Stimulated activated CD8-positive, alpha-beta memory T cell treated with anti-CD3 and anti-CD28 coated beads, Interleukin-15, amount 100 ng/mL, for 4 hours (primary cell): ENCODE measurements at places on chromosomes 2 and 18.

- no peak for DNase-seq
Observed at GRCh38 chr2:71824436-71824835, 323.2 kb downstream of the CYP26B1 start.

DNA sequence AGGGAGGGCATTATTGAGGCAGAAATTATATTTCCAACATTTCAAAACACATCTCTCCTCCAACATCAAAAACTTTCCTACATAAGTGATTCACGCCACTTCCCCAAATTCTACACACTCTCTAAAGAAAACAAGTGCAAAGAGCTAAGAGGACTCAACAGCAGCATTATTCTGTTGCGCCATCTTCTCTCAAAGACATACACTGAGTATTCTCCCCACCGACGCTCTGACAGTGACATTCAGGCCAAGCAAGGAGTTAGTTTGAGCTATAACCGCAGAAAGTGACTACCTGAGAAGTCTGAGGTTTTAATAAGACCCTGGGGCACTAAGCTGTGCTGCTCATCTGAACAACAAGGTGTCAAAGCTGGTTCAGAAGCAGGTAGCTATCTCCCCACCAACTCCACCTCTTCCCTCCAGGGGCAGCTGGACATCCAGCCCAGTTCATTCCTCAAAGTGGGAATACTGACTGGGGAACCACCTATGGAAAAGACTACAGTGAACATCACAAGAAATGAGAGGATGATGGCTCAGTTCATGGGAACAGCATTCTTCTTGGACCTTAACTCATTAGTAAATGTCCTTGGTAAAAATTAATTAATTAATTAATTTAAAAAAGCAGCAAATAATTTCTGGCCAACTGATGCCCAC, 309.5 kb upstream of the CCDC68 start:
- no peak for DNase-seq

DNA sequence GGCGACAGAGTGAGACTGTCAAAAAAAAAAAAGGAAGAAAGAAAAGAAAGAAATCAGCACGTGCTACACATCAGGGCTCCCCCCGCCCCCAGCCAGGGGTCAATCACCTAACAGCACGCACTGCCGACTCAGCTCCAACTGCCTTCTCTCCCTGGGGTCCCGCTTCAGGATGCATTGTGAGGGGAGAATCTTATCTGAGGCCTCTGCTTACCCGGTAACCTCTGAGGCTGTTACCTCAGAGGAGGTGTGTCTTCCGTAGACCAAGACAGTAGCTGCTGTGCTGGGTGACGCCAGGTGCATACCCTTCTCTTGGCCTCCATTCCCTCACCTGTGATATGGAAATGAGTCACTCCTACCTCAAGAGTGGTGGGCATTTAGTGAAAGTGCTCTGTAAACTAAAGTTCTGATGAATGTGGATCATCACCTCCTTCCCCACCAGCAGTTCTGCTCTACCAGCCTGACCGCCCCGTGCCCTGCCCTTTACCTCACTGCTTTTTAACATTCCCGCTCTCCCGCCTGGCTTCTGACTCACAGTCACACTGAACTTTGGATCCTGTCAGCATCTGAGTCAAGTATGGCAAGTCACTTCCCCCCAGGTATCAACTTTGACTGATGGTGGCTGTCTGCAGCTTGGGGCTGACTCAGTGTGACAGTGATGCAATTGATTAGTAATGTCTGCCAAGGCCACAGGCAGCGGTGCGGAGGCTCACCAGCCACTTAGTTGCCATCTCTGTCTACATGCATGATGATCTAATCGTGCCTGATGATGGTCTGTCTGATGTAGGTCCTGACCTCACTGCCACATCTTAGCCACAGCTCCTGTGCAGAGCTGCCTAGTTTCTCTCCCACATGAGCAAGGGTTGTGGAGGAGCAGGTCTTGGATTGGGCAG, 20.1 kb downstream of the ARID5A start:
- DNase-seq = peak; percentile 48

DNA sequence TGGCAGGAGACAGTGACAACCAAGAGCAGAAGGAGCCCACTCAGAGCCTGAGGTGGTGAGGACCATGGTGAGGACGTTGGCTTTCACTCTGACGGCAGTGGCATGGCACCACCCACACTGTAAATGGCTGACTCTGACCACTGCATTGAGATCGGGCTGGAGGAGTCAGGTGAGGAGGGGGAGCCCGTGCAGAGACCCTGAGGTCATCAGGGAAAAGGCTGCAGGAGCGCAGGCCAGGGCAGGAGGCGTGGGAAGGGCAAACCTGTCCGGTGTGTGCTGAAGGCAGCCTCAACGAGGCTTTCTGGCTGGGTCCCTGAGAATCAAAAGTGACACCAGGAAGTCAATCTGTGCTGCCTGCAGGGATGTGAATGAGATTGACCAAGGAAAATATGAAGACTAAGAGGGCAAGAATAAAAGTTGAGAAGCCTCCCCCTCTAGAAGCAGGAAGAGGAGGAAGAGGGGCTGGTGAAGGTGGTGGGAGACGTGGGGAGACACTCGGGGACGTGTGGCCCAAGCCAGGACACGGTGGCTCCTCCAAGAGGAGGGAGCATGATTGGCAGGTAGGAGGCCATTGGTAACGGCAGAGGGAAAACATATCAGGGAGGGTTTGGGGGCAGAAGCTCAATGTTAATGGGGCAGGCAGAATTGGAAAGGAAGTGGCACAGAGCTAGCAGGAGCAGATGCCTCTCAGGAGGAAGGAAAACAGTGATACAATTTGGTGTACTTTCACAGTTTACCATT, 2.0 kb upstream of the OR6B3 start:
- no peak for DNase-seq

GRCh38 chr2:3768960-3769765, 65.8 kb downstream of the DCDC2C start:
- DNase-seq = no peak

DNA sequence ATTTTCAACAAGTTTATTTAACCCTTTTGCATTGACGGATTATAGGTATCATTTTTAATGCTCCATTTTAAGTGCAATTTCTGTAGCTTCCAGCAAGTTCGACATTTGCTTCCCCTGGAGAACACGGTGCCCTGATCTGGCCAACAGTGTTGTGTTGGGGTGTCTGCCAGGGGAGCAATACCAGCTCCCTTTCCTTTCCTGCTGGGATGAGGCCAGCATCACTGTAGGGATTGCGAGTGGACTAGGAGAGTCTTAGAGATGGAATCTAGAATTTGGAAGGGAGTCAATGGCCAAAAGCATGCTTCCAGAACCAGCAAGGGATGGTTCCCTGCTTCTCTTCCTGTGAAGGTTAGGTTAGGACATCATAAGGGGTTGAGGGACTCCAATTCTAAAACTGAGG, 135.2 kb downstream of the RTN4 start:
- DNase-seq = no peak

- no peak for DNase-seq
Observed at GRCh38 chr2:112758711-112759110, 5.7 kb downstream of the CKAP2L start.

- no peak for DNase-seq
Observed at GRCh38 chr18:57561728-57562423, 24.6 kb downstream of the FECH start.

DNA sequence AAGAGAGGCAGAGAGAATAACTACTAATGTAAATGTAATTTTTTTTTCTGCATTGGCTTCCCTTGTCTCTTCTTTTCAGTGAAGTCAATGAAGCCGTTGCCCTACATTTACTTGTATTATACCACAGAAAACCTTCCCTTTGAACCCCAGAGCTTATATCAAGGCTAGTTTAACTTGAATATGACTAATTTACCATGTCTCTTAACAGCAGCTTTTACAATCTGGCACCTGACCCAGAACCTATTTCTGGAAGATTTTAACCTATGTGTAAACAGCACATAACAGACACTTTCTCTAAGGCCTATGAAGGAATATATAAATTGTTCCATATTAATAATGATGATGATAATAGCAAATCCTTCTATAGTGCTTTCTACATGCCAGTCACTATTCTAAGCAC, 580.5 kb upstream of the NXPH2 start:
- no peak for DNase-seq

- no peak for DNase-seq
Observed at GRCh38 chr2:225274751-225275150, 124.8 kb upstream of the NYAP2 start.

- DNase-seq = peak; percentile 3
Observed at GRCh38 chr18:57077786-57078552, 68.9 kb upstream of the BOD1L2 start.

GRCh38 chr2:100998235-100998573, 3.9 kb upstream of the RPL31 start:
- DNase-seq = no peak

- no peak for DNase-seq
Observed at GRCh38 chr18:55857956-55858355, 270.0 kb upstream of the TCF4 start.

DNA sequence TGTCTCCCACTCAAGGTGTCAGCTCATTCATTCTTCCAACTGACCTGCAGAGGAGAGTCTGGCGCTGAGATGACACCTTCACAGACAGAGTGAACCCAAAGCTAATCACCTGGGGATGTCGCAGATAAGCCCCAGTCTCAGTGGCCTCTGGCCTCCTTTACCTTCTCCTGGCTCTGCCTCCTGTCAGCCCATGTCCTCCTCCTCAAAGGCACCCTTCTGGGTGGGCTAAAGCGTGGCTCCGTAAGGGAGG, 194.1 kb downstream of the MIB1 start:
- no peak for DNase-seq

DNA sequence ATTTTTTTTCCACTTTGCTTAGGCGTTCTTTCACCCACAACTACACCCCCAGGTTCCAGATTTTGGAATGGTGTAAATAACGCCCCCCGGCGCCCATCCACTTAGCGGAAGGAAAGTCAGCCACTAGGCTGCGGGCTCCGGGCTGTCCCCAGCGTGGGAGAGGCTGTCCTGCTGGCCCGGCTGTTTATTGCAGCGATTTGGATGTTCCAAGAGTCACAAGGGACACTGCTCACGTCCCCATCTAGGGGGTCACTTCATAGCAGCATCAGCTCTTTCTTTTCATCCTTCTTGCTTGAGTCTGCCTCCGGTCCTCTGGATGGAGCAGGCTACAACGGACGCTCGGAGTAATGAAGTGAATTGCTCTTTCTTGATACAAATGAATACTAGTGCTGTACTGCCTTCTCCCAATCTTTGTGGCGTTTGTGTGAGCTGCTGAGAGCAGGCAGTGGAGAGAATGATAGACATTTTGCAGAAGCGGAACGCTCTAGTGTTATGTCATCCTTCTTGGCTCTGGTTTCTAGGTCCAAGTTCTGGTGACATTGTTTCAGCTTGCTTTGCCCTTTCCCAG, 50.7 kb upstream of the PAIP2B start:
- DNase-seq = no peak

DNA sequence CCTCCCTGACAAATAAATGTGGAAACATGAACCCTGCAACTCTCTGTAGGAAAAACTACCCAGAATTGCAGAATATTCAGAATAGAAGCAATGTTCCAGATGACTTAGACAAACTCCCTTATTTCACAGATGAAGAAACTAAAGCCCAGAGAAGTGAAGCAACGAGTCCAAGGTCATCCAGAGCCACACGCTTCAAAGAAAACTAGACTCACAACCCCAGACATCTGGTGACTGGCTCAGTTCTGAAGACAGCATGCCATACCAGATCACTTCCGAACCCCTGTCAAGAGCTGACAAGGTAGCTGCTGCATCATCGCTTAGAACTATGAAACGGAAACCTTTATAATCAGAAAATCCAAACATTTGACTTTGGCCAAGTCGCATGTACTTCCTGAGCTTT, 101.3 kb downstream of the PID1 start:
- no peak for DNase-seq

DNA sequence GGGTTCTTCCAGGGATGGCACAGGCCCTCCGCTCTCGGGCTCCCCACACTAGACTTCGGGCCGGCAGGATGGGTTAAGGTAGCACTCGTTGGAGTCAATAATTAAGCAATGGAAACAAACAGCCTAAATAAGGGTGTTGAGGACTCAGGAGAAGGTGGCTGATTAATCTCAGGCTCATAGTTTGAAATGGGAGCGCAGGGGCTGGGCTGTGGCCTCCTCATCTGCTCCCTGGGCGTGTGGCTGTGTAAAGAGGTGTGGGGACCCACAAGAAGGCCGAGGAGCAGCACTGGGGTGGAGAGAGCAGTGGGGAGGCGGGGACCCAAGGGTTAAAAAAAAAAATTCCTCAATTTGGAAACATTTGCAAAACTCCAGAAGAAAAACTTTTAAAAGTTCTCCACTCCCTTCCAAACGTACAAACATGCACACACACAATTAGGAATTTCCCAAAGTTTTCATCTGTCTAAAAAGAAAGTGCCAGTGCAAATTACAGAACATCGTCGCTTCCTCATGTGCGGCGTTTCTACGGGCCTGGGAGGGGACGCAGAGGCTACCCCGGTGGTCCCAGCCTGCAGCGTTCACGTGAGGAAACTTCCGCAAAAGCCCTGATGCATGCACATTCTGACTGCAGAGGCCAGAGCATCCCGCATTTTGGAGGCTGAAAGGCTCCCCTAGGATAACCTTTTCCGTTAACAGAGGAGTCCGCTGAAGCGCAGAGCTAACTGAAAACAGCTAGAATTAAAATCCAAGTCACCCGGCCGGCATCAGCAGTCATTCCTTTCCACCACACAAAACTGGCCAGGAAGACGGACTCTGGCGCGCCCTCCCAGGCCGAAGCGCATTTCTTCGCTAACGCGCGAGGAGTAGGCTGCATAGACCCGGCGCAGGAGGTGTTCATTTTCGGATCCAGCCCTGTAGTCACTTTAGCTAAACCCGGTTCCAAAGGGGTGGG, 1.0 kb upstream of the TUBB6 start:
- no peak for DNase-seq

DNA sequence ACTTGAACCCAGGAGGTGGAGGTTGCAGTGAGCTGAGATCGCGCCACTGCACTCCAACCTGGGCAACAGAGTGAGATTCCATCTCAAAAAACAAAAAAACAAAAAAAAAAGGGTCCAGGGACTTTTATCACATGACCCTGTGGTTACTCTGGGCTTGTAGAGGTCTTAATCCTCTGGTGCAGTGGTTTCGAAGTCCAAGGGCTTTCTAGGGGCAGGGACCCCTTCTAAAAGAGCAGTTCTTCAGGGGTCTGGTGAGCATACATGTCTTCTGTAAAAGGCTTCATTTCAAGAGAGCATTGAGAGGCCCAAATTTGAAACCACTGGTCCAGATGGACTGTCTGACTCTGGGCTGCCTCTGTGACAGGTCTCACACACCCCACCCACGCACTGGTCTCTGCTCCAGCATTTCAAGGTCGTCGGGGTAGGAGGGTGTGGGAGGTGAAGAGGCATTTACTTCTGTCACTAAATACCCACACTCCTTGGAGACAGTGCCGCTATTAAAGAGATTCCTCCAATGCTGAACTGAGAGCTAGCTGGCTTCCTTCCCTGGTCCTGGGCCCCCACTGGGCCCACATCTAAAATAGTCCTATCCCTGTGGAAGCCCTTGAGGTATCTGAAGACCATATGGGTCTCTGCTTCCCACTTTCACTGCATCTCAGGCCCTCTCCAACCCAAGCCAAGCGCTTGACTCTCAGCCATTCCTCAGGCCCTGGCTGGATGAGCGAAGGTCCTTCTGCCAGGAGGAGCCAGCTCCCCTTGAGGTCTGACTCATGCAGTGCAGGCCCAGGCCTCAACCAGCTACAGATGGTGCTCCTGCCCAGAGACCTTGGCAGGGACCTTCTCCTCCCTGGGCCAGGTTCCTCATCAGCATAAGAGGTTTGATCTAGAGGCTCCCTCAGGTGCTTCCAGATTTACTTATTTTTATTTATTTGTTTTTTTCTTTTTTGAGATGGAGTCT, 44.8 kb downstream of the PAX8 start:
- no peak for DNase-seq
